ENCODE measurements at places on chromosomes 1 and 21.

GRCh38 chr1:6632588-6633514 lies 8.2 kb downstream of the THAP3 start:
- DNase-seq, result no peak

- no peak for DNase-seq
Measured at GRCh38 chr1:226764533-226764932, 25.5 kb upstream of the ITPKB start.

- DNase-seq, result no peak
Measured at GRCh38 chr1:172041102-172041501, 199.8 kb downstream of the DNM3 start.

- no peak for DNase-seq
Measured at GRCh38 chr1:160354388-160354985, 11.3 kb downstream of the NCSTN start.

DNA sequence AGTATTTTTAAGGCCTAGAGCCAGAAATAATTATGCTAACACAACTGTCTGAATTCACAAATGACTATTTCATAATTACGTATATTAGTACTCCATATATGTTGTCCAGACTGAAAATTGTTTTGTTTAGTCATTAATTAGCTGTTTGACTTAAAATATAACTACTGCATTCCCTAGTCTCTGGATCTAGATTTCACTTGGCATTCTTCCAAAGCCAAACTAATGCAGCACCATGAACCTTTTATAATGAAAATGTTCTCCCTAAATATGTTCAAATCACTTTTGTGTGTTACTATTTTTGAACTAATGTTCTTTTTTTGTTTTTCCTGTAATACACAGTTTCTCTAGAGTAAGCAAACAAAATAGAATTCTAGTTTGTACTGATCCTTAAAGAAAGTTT lies 46.1 kb downstream of the CAMTA1 start:
- DNase-seq, result no peak
